ENCODE measurements at places on chromosomes 12 and 14.

GRCh38 chr14:22255017-22255950, 333.7 kb downstream of the DAD1 start:
- DNase-seq: no peak

GRCh38 chr14:22870811-22871223, 723 bp upstream of the LRP10 start:
- DNase-seq: no peak

- DNase-seq: no peak
Observed at GRCh38 chr14:90341784-90342183, 10.0 kb upstream of the NRDE2 start.

GRCh38 chr14:24335461-24336171, 745 bp upstream of the ADCY4 start:
- DNase-seq: no peak

DNA sequence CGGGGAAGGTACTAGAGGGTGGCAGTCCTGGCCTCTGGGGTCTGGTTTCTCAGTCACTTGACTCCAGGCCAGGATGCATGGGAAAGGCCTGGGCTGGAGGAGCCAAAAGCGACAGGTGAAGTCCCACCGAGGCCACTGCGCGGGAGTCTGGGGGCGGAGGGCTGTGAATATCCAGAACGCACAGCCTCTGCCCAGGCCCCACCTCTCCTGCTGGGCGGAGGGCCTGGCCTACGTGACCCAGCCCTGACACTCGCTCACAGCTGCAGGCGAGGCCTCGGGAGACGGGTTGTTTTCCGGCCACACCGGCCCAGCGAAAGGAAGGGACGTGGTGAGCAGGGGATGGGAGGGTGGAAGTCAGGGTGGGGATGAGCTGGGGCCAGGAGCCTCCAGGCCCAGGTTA, 91.2 kb downstream of the RFLNA start:
- no peak for DNase-seq

- no peak for DNase-seq
Observed at GRCh38 chr12:122724641-122725243, 5.9 kb downstream of the HCAR1 start.

Data from NCI-H1105 treated with DMSO at 0.1 percent for 48 hours (cell line).